ENCODE measurements at places on chromosomes 2 and 18.

GRCh38 chr18:74479486-74480148, 16.5 kb upstream of the CNDP2 start:
- no peak for DNase-seq

DNA sequence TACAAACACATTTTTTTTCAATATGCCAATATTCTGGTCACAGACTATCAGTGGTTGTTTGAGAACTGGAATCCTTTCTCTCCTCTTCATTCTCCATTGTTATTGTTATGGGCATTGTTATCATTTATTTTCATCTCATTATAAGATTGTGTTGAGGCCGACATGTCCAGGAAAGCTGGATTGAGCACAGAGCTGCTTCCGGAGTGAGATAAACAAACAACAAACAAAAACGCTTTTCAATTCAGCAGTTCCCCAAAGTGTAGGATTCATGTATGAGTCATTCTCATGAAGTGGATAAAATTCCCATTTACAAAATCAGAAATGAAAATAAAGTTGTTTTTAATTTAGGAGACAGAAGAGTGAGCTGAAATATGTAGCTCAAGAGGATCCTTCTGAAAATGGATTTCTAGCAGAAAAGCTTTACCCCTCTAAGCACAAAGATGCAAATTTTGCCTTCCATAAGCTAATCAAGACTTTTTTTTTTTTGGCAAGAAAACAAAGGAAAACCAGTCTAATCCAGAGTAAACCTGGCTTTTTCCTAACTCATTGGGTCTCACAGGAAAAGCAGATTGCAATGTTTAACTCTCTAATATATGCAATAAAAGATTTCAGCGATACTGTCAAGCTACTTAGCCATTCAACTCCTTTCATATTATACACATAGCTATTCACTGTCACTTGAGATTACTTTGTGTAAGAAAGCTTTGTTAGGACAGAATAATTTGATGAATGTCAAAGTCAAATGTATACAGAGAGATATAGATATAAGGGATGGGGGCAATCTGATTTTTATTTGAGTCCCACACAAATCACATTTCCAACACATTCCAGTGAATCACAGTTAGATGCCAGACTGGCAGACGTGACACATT, 1441.7 kb upstream of the CELF4 start:
- no peak for DNase-seq

DNA sequence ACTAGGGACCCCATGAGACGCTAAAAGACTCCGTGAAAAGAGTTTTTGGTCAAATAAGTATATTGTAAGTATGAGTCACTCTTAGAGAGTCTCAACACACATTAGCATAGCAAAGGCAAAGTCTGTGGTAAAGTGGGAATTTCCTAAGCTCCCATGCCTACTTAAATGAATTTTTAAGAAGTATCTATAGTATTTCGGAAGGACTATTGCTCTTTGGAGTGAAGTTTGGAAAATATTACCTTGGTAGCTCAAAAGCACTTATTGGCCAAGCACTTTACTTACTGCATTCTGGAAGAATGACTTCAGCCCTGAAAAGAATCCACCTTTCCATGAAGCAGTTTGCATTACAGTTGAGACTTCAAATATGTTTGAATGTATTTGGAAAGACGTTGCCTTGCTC, 57.1 kb downstream of the CAVIN2 start:
- no peak for DNase-seq

DNA sequence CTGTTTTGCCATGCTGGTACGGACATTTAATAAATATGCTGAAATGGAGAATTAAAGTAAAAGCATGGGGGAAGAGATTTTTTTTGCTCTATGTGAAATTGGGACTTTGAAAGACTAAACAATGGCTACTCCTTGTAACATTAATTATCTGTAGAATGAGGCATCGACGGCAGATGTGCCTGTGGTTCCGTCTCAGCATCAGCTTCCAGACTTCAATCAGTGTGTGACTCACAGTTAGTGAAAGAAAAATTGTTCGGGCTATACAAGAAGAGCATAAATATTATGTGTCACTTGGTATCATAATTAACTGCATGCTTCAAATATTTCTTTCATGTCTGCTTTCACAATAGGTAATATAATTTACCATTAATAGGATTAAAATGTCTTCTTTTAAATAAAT, 117.0 kb upstream of the SMIM21 start:
- DNase-seq = no peak

- no peak for DNase-seq
Measured at GRCh38 chr2:15909157-15909556, 31.2 kb upstream of the MYCN start.

- DNase-seq = no peak
Measured at GRCh38 chr2:47065343-47065742, 89.8 kb downstream of the STPG4 start.

- no peak for DNase-seq
Measured at GRCh38 chr2:110124939-110125691, 9.5 kb upstream of the MALL start.

DNA sequence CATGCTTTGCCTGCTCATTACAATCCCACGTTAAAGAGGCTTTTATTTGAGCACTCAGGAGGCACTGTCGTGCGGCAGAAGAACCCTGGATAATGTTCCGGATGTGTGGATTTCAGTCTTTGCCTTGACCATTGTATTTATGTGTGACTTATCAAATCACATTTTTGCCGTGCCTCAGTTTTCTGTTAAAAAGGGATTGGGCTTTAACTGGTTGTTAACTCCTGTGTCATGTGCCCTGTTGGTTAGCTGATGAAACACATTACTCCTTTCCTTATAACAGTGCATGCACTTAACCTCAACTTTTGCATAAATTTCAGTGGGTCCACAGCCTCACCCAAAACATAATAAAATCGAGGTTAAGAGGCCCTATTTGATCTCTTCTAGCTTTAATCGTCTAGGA, 52.7 kb downstream of the NAB1 start:
- DNase-seq = no peak
